ENCODE measurements at places on chromosomes 7 and 10.
A peak's percentile ranks its signal among the peaks of the same experiment; 100 is the strongest.

DNA sequence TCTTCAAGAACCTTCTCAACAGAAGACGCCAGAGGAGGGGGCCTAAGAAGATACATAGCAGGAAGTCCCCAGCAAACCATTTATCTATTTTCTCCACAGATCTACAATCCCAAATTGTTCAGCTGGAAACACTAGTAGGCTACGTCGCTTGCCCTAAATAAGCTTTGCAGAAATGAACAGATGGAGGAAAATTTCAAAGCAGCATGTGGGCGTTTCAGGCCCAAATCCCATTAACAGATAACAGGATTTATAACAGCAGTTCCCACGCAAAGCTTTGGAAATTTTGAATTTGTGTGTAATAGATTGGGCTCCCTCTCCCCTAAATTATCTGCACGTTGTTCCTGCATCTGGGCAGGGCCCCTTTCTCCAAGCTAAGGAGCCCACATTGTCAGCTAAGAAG lies 60.6 kb upstream of the FRMD4A start:
- no peak for DNase-seq

DNA sequence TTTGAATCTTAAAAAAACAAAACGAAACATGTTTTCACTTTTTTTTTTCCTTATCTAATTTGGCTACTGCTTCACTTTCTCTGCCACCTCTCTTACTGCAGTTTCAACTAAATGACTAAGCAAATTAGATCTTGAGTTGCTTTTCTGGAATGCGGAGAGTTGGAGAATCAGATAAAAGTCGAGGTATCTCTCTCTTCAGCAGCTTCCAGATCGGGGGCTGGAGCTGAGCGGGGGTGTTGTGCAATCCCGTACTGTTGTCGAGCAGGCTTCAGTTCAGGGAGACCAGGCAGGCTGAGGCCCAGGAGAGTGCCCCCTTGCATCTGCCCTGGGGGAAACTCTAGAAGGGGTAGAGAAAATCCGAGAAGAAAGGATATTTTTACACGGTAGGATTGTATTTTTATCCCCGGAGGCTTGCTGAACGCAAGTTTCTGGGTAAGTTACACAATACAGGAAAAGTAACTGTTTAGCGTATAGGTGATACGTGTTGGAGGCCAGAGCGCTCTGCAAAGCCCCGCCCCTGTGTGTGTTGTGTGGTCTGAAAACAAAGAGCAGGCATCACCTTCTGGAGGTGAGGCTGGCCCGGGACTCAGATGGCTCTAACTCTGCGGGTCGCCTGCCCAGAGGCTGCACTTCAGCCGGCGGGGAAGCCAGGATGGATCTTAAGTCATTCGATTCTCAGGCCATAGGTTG lies 116.6 kb downstream of the KLF6 start:
- peak; percentile 63 for DNase-seq

DNA sequence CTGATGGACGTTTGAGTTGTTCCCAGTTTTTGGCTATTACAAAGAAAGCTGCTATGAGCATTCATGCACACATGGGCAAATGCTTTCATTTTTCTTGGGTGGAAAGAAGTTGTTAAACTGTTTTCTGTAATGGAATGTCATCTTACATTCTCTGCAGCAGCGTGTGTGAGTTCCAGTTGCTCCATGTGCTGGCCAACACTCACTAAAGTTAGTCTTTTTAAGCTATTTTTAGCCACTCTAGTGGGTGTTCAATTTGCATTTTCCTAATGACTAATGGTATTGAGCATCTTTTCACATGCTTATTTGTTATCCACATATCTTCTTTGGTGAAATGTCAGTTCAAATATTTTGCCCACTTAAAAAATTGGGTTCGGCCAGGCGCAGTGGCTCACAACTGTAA lies 82.8 kb upstream of the COL13A1 start:
- DNase-seq: no peak

DNA sequence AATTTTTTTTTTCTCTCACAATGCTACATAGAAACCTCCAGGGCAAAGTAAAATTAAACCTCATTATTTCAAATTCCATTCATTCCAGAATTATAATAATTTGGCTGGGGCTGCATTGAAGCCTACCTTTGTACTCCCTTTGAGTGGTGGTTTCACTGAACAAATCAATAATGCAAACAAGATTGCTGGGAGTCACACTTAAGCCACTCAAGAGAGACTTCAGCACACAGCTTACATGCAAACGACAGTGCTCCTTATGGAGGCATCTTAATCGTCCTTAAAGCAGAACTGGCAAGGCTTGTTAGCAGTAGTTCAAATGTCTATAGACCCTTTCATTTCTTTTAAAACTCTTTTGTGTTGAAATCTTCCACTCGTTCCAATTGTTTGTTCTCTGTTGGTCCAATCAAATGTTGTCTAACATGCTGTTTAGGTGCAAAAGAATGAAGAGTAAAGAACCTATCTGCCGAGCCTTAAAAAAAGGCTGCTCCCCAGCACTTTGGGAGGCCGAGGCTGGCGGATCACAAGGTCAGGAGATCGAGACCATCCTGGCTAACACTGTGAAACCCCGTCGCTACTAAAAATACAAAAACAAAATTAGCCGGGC lies 294.9 kb downstream of the FGFR2 start:
- no peak for DNase-seq

- DNase-seq: no peak
Observed at GRCh38 chr10:80484243-80484642, 30.1 kb downstream of the TSPAN14 start.

- no peak for DNase-seq
Observed at GRCh38 chr10:116098411-116099022, 174.5 kb downstream of the GFRA1 start.

DNA sequence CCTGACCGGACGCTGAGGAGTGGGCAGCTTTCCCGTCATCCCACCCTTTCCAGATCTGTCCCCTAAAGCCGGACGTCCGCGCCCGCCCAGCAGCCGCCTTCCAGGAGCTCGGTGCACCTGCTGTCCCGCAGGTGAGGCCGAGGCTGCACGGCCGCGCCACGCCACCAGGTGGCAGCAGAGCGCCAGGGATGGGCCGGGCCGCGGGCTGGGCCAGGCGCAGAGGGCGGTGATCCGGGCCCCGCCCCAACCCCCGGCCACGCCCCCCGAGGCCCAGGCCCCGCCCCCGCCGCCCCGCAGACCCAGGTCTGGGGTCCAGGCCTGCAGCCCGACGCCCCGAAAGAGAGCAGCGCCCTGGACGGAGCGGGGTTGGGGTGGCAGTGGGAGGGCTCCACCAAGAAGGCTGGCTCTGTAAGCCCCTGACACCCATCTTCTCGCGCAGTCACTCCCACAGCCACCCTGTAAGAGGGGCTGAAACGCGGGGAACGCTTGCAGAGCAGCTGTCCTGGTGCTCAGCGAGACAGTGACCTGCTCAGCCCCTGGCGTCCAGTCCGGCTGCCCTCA lies 32.2 kb downstream of the FOXL3 start:
- DNase-seq: peak; percentile 92

DNA sequence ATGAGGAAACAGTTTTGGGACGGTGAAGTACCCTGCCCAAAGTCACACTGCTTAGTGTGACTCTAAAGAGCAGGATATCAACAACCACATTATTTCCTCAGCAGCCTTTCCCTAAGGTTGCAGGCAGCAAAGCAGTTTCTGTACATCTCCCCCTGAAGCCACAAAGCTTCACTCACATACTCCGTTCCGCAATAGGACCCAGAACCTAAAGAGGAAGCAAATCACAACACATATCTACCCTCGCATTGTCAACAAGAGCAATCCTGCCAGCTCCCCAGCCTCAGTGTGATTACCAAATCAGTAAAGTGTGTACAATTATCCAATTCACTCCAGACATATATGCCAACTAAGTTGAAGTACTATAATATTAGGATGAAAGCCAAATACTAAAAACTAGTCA lies 30.8 kb downstream of the VAX1 start:
- DNase-seq: no peak

- no peak for DNase-seq
Observed at GRCh38 chr7:53811555-53812079, 730.6 kb upstream of the VSTM2A start.
